Calu3 (cell line): ENCODE measurements at places on chromosomes 12 and 14. TPM values are rescaled to one million over a fixed set of nuclear protein-coding genes. Genes with fewer than 3 reads are reported as not detected.

Gene APOF
- not detected in 2 replicates for total RNA-seq

Gene C12orf54
- not detected in 2 replicates for total RNA-seq

- H3K27ac ChIP-seq, result no peak overlapping the region
- H3K27me3 ChIP-seq, result no peaks in the 10 kb centered on the region
- H3K36me3 ChIP-seq, result no peaks in the 10 kb centered on the region
- DNase-seq, result no peak
These were observed 132.4 kb upstream of the CNTN1 start for GRCh38 chr12:40559865-40560264.

GRCh38 chr14:101125313-101125712 lies 221.8 kb upstream of the RTL1 start:
- H3K4me3 ChIP-seq, result no peak overlapping the region
- H3K27me3 ChIP-seq, result peaks cover 29% of the 10 kb centered on the region
- no peaks in the 10 kb centered on the region for H3K36me3 ChIP-seq
- H3K4me1 ChIP-seq, result peaks cover 15% of the 10 kb centered on the region
- no peak overlapping the region for H3K27ac ChIP-seq

- no peaks in the 10 kb centered on the region for H3K36me3 ChIP-seq
- no peak overlapping the region for H3K4me3 ChIP-seq
- no peaks in the 10 kb centered on the region for H3K4me1 ChIP-seq
- H3K27me3 ChIP-seq, result no peaks in the 10 kb centered on the region
- DNase-seq, result no peak
These were observed 54.9 kb downstream of the SLC6A15 start for GRCh38 chr12:84857525-84858208.
